Activated naive CD8-positive, alpha-beta T cell treated with anti-CD3 and anti-CD28 coated beads, Interleukin-2, amount 10 ng/mL, durations not matched to agents 7 days and 5 days (primary cell): ENCODE measurements at places on chromosomes 6 and 20. TPM values are rescaled to one million over a fixed set of nuclear protein-coding genes. Genes with fewer than 3 reads are reported as not detected.

PGBD1 gene
- total RNA-seq, result 3.9 TPM

HCRTR2 gene
- total RNA-seq, result not detected

EDN1 gene
- not detected for total RNA-seq

CCDC170 gene
- total RNA-seq, result not detected

LPIN3 gene
- total RNA-seq, result 2.2 TPM

TUBE1 gene
- total RNA-seq, result 28.2 TPM

MAPK14 gene
- total RNA-seq, result 62.2 TPM

ASIP gene
- total RNA-seq, result not detected

EPB41L1 gene
- 0.62 TPM for total RNA-seq

DDO gene
- not detected for total RNA-seq

DLL1 gene
- total RNA-seq, result 15.8 TPM

BIRC7 gene
- total RNA-seq, result not detected

VWA7 gene
- total RNA-seq, result 5.7 TPM

LY6G6C gene
- not detected for total RNA-seq

IYD gene
- not detected for total RNA-seq

ZSCAN16 gene
- 8.6 TPM for total RNA-seq

LRRN4 gene
- total RNA-seq, result not detected

PFDN6 gene
- total RNA-seq, result 54.7 TPM

HEY2 gene
- 0.22 TPM for total RNA-seq

CDH4 gene
- 0.20 TPM for total RNA-seq

PKHD1 gene
- total RNA-seq, result not detected

MYT1 gene
- total RNA-seq, result not detected

IL17A gene
- total RNA-seq, result not detected

BTN1A1 gene
- total RNA-seq, result 0.11 TPM

RTEL1 gene
- total RNA-seq, result 41.3 TPM

PHF20 gene
- 69.4 TPM for total RNA-seq

FAM83C gene
- total RNA-seq, result not detected

PCNA gene
- total RNA-seq, result 393 TPM

SLPI gene
- total RNA-seq, result not detected

HLA-DRA gene
- total RNA-seq, result 25.8 TPM

KCNK5 gene
- total RNA-seq, result 7.8 TPM

MYMX gene
- not detected for total RNA-seq

PNISR gene
- 207 TPM for total RNA-seq

TNFRSF21 gene
- total RNA-seq, result 0.62 TPM

SLC13A3 gene
- 0.30 TPM for total RNA-seq

TRIM40 gene
- total RNA-seq, result not detected

SLC44A4 gene
- not detected for total RNA-seq

PERP gene
- total RNA-seq, result 3.2 TPM

SLC17A1 gene
- total RNA-seq, result not detected

AGER gene
- total RNA-seq, result 52.3 TPM

GABRR1 gene
- total RNA-seq, result not detected

LGSN gene
- total RNA-seq, result 0.17 TPM

TREML1 gene
- total RNA-seq, result not detected

DDX43 gene
- total RNA-seq, result 1.3 TPM

MUC22 gene
- not detected for total RNA-seq

ANKRD66 gene
- not detected for total RNA-seq

OR11A1 gene
- total RNA-seq, result not detected

TSBP1 gene
- not detected for total RNA-seq

TMEM217 gene
- 2.0 TPM for total RNA-seq

RAB44 gene
- total RNA-seq, result not detected

PGC gene
- not detected for total RNA-seq

BCAS1 gene
- not detected for total RNA-seq

MUC21 gene
- not detected for total RNA-seq

HLA-DMB gene
- 14.7 TPM for total RNA-seq
